T-helper 17 cell (primary cell): ENCODE measurements at places on chromosomes 7 and 10.

GRCh38 chr10:88920198-88920597 lies 32.4 kb downstream of the ACTA2 start:
- no peak for DNase-seq

- DNase-seq: no peak
Observed at GRCh38 chr7:49001610-49002033, 77.3 kb downstream of the CDC14C start.

DNA sequence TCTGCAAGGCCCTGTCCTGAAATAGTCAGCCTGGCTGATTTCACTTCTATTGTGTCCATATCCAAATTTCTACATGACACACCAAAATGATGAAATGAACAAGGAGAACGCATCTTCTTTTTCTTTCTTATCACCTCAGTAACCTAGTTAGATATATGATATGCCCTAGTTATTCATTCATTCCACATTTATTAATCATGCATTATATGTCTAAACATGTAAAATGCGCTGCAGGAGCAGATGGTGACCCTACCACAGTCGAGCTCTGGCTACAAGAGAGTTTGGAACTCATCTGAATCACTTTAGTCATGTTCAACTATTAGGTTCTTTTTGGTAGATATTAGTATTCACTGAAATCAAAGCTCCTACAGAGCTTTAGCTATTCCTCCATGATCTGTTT lies 31.8 kb upstream of the VPS41 start:
- no peak for DNase-seq

DNA sequence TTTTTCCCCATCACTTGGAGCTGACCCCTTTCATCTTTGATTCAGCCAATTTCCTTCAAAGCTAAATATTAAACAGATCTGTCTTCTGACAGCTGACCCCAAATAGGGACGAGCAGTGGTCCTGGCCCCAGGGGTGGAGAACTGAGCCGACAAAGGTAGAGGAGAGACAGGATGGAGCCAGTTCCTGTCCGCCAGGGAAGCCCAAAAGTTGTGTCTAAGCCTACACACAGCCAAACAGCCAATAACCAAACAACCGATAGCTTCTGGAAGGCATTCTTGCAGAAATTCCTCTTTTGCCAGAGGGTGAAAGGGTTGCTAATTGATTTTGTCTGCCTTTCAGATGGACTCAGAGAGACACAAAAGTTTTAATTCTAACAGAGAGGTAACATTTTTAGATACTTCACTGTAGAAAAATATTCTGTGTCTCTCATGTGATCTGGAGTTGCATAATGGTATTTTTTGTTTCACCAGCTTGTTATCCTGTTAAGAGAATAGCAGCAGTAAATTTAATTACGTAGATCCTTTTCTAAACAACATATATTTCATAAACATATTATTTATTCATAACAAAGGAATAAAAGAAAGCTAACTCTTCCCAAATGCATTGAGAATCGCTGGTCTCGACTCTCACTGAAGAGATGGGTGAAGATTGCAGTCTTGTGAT lies 161.7 kb upstream of the LYZL1 start:
- DNase-seq: no peak

GRCh38 chr10:97406064-97406463 lies 4.9 kb upstream of the RRP12 start:
- DNase-seq: no peak

GRCh38 chr7:47888371-47889265 lies 59.6 kb downstream of the PKD1L1 start:
- no peak for DNase-seq

- DNase-seq: no peak
Observed at GRCh38 chr7:150435390-150436073, 14.9 kb upstream of the GIMAP8 start.

DNA sequence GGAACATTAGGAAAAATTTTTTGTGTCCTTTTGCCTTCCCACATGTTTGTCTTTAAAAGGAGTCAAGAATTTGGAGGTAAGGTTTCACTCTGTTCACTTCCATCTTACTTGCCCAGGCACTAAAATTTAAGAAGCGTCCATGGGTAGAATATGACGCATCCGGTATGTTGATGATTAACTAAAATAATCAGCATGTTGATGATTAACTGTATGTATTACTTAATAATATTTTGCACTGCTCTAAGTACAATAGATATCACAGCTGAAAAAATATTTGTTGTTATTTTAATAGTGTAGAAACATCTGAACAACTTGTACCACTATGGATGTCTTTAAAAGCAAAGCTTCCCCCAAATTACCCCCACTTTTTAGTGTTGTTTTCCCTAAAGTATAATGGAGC lies 11.5 kb downstream of the ANKRD22 start:
- no peak for DNase-seq
